Muscle of leg (tissue), 16 donors: ENCODE measurements at places on chromosomes 5 and 9. TPM values are rescaled to one million over a fixed set of nuclear protein-coding genes. Genes with fewer than 3 reads are reported as not detected.

Gene RPL37
- total RNA-seq = 2,698 TPM

Gene SV2C
- under 0.01 TPM for total RNA-seq

Gene JAKMIP2
- 2.0 TPM for total RNA-seq

DNA sequence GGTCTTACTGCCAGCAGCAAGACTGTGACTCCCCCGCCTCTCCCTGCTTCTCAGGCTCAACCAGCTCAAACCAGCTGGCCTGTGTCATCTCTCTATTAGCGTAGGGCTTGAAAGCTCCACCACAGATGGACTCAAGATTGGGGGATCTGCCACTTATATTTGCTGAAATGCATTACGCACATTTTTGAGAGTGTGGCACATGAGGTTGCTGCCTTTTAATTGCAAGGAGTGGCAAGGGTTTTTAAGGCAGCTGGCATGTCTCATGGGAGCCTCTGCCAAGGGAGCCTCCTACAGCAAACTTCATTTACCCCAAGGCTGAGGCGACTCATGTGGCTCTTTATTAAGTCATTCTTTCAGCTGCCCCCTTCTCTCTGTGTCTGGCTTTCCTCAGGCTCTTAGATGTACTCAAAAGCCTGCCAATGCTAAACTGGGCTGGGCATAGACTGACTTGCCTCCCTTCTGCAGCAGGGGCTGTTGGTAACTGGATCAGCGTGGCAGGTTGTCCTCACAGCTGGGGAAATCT lies 219.3 kb downstream of the SMARCA2 start:
- peaks cover 17% of the 10 kb centered on the region for H3K4me1 ChIP-seq
- no peak overlapping the region for H3K4me3 ChIP-seq
- H3K27me3 ChIP-seq = no peaks in the 10 kb centered on the region
- DNase-seq = peak; percentile 54
- no peaks in the 10 kb centered on the region for H3K36me3 ChIP-seq
- H3K27ac ChIP-seq = peak overlapping the region; percentile 53

DNA sequence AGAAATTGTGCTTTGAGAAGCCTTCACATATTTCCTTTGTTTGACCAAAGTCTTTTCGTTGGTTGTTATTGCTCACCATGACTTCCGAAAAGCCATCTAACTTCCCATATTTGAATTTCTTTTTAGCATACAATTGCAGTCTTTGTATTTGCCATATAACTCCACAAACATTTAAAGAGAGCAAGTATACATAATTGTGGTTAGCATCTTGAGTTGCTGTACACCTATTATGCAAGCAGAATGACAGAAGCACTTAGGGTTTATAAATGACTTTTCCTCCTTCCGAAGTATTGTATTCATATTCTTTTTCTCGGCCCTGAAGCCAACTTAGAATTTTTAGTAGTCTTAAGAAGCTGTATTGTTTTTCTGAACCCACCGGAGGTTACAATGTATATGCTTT lies 250.4 kb downstream of the RFK start:
- no peaks in the 10 kb centered on the region for H3K27me3 ChIP-seq
- no peaks in the 10 kb centered on the region for H3K4me1 ChIP-seq
- H3K36me3 ChIP-seq = no peaks in the 10 kb centered on the region
- H3K4me3 ChIP-seq = no peak overlapping the region
- H3K27ac ChIP-seq = no peak overlapping the region
